Activated CD4-positive, alpha-beta memory T cell treated with anti-CD3 and anti-CD28 coated beads for 36 hours (primary cell): ENCODE measurements at places on chromosomes 12 and 14. TPM values are rescaled to one million over a fixed set of nuclear protein-coding genes. Genes with fewer than 3 reads are reported as not detected.

DNA sequence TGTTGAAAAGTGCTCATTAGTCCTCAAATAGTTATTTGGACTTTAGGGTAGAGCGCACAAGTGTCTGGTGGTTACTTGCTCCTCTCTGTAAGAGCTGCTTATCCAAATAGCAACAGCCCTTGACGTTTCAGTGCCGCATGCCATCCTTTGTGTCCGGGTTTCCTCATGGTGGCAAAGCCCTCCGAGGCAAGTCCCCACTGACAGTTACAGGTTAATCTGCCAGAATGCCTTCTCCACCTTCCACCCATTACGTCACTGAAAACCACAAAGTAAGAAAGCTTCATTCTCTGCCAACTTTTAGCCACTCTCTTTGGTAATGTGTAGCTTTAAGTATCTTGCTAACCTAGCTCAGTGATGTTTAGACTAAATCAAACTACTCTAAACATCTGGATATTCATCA is 78.6 kb downstream of the POLR3B start:
- no peak overlapping the region for H3K4me3 ChIP-seq
- no peak for DNase-seq
- peaks cover 43% of the 10 kb centered on the region for H3K36me3 ChIP-seq

DNA sequence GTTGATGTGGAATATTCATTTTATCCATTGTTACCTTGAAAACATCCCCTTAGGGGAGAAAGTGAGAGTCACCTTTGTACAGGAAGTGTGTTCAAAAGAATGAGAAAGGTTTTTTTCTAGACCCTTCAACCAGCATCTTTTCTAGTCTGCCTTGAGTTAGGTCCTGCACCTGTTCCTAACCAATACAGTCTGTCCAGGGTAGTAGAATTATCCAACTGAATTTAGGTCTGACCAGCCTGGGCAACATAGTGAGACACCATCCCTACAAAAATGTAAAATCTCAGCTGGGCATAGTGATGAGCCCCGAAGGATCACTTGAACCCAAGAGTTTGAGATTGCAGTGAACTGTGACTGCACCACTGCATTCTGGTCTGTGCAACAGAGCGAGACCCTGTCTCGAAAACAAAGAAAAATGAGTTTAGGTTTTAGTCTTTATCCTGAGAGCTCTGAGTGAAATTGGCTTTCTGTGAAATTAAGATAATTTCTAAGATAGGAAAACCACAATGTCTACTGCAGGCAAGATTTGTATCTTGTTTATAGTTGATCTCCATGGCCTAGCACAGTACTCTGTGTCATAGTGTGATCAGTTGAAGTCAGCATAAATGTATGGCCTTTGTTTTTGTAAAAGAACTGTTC is 25.2 kb downstream of the ARHGAP5 start:
- peak overlapping the region; percentile 75 for H3K27ac ChIP-seq
- H3K36me3 ChIP-seq, result peaks cover 7% of the 10 kb centered on the region

DNA sequence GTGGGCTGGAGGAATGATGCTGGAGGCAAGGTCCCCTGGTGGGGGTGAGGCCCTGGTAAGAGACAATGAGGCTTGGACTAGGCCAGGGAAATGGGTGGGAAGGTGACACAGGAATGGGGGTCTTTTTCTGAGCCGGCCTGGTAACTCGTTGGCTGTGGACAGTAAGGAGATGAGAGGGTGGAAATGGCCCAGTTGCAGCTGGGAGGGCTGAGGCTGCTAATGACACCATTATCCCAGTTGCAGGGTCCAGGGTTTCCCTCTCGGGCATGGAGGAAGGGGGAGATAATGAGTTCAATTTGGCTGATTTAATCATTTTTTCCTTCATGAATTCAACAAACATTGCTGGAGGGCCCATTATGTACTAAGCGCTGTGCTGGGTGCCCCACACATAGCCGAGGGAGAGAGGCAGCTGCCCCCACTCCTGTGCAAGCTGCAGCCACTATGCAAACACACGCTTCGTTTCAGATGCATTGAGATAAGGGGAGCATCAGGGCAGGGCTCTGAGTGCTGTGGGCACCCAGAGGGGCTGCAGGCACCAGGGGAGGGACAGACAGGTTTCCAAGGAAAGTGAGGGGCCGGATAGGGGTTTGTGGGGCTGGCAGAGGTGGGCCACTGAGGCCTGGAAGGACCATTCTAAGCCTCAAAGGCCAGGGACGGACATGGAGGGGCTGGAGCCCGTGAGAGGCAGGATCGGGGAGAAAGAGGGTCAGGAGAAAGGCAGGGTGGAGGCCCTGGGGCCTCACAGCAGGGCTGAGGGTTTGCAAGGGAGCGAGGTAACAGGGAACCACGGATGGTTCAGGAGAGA is 43.2 kb upstream of the MEG3 start:
- no peaks in the 10 kb centered on the region for H3K4me1 ChIP-seq
- peaks cover 3% of the 10 kb centered on the region for H3K27me3 ChIP-seq
- no peak overlapping the region for H3K27ac ChIP-seq
- H3K4me3 ChIP-seq, result no peak overlapping the region

DNA sequence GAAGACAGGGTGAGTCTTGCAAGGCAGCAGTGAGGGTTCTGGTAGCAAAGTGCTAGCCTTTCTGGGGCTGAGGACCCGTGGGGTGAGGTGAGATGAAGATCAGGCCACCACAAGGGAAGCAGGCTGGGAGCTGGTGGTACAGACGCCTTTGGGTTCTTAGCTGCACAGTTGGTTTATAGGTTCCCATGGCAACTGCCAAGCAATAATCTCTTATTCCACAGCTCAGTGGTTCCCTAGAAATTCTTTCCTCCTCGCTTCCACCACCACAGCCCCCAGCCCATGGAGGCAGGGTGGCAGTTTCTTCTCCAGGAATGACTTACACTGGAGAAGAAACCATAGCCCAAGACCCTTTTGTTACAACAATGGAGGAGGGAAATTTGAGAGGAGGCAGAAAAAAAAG is 82.1 kb downstream of the CMKLR1 start:
- H3K4me3 ChIP-seq, result no peak overlapping the region
- H3K4me1 ChIP-seq, result no peaks in the 10 kb centered on the region
- DNase-seq, result no peak
- H3K36me3 ChIP-seq, result no peaks in the 10 kb centered on the region
- peaks cover 4% of the 10 kb centered on the region for H3K27me3 ChIP-seq
- no peak overlapping the region for H3K27ac ChIP-seq

DNA sequence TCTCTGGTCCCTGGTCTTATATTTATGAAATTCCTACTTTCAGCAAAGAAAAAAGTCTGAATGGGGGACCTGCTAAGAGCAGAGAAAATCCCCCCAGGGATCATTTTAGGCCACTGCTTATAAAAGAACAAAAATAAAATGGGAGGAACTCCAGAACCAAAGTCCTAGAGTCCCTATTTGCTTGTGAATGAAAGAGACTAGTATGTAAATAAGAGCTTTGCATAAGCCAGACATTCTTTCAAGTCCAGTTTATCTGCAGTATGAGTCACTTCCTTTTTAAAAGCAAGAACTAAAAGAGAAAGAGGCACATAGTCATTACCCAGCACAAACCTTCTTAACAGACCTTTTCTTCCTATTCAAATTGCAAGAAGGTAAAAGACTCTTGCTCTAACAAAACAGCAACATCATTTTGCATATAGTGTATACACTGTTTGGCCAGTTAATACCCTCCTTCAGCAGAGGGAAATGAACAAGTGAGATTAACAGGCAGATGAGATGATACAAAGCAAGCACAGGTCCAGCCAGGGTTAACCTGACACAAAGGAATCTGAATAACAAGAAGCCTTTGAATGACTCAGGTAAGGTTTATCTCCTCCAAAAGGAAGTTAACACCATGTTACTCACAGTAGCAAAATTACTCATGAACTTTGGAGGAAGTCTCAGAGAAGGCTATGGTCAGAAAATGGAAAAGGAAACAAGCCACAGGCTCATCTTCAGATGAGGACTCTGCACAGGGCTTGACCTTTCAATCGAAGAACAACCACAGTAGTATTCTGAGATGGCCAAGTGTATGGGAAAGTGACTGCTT is 87.3 kb downstream of the PHLDA1 start:
- H3K4me1 ChIP-seq, result peaks cover 29% of the 10 kb centered on the region
- H3K27me3 ChIP-seq, result no peaks in the 10 kb centered on the region
- H3K4me3 ChIP-seq, result peak overlapping the region; percentile 34

DNA sequence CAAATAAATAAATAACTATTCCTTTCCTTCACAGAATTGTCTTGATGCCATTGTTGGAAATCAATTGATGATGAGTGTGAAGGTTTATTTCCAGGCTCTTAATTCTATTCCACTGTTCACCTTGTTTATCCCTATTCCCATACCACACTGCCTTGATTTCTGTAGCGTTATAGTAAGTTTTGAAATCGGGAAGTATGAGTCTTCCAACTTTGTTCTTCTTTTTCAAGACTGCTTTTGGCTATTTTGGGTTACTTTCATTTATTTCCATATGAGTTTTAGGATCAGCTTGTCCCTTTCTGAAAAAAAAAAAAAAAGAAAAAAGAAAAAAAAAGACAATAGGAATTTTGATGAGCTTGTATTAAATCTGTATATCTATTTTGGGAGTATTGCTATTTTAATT is 9.3 kb upstream of the CDK2AP1 start:
- H3K36me3 ChIP-seq, result no peaks in the 10 kb centered on the region
- DNase-seq, result no peak
- H3K27ac ChIP-seq, result no peak overlapping the region
- H3K4me3 ChIP-seq, result no peak overlapping the region

RGS6 gene
- 0.15 TPM for total RNA-seq

DRAM1 gene
- 2.6 TPM for total RNA-seq

NEUROD4 gene
- total RNA-seq, result not detected

ENDOU gene
- not detected for total RNA-seq

BHLHE41 gene
- total RNA-seq, result not detected

GALC gene
- 14.7 TPM for total RNA-seq

RNASE8 gene
- not detected for total RNA-seq

RNASE2 gene
- not detected for total RNA-seq

CIROP gene
- total RNA-seq, result not detected
